Thoracic aorta (tissue), 2 donors: ENCODE measurements at places on chromosomes 3 and 15. TPM values are rescaled to one million over a fixed set of nuclear protein-coding genes. Genes with fewer than 3 reads are reported as not detected.

DNA sequence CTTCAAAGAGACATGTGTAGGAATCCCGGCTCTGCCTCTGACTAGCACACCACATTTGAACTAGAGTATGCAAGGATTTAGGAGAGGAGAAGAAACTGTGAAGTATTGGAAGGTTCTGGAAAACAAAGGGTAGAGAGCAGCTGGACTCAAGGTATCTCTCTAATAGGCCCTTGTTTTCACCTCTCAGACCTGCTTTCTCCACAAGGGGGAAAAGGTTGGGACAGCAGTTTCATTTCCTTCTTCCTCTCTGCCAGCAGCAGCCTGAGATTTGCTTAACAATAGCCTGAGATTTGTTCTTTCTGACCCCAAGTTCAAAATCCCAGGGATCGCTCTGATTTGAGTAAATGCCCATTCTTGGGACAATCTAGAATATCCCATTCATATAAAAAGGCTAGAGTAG is 430.6 kb upstream of the MCTP2 start:
- DNase-seq = no peak

DNA sequence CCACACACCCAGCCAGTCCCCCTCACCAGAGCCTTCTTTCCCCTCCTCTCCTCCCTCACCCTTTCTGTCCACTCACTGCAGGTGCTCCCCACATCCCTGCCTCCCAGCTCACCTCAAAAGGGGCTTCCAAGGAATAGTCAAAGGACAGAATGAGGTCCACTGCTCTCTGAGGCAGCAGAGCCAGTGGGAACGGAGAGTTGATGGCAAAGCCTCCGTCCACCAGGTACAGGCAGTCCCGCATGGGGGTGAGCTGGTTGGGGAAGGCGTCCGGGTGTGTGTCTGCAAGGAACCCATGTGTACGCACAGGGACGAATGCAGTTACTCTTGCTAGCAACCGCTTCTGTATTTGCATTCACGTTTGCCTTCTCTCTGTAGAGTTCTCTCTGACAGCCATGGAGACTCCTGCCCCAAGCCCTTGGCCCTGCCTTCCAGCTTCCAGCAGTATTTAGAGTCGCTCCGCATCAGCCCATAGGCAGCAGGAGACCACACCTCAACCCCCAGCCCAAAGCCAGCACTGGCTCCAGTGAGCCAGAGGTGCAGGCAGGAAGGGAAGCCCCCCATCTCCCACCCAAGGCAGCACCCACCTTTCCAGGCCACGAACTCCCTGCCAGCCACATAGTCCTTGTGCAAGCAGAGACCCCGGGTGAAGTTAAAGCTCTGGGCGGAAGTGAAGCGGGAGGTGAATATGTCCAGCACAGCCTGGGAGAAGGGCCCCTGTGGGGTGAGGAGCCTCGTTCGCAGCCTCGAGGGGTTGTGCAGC is 12.4 kb downstream of the PLA2G4F start:
- DNase-seq = no peak

DNA sequence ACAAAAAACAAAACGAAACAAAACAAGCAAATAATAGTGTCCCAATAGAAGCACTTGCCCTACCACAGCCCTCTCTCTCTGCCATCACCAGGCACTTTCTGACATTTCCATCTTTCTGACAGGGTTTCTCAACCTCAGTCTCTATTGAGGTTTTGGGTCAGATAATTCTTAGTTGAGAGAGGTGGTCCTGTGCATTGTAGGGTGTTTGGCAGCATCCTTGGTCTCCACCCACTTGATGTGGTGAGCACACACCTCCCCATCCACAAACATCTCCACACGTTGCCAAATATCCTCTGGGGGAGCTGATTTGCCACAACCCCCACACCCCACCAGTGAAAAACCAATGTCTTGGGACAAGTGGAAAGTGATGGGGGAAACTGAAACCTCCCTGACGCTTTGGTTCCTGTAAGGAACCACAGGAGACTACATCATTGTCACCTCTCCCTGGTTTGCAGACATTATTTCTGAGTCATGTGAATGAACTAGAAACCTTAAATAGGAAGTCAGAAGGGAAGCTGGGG is 733.7 kb upstream of the CFAP20DC start:
- no peak for DNase-seq

GRCh38 chr3:8488877-8489276 is 12.7 kb upstream of the LMCD1 start:
- DNase-seq = no peak

GPR15 gene
- not detected for total RNA-seq

PHLDB2 gene
- total RNA-seq = 99.0 TPM

ANP32A gene
- total RNA-seq = 46.0 TPM

STRIT1 gene
- not detected for total RNA-seq

CTXN2 gene
- total RNA-seq = not detected
